Naive B cell (primary cell): ENCODE measurements at places on chromosomes 6 and 20.
A peak's percentile ranks its signal among the peaks of the same experiment; 100 is the strongest.

- DNase-seq = no peak
These were observed 756.5 kb upstream of the DEFB115 start for GRCh38 chr20:30500829-30501440.

DNA sequence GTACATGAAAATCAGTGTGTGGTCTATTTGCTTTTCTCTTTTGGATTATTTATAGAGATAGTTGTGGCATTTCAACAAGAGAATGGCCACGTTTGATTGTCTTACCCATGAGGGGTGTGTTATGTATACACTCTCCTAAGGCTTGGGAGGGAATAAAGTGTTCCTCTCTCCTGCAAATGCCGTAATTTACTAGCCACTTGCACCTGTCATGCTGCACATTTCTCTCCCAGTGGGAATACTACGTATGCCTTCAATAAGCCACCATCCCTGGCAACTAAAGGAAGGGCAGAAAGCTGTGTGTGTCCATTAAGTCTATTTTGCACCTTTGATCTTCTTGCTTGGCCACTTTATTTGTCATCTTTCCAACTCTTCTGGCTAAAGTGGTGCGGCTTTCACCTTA lies 541.2 kb downstream of the QKI start:
- DNase-seq = no peak

DNA sequence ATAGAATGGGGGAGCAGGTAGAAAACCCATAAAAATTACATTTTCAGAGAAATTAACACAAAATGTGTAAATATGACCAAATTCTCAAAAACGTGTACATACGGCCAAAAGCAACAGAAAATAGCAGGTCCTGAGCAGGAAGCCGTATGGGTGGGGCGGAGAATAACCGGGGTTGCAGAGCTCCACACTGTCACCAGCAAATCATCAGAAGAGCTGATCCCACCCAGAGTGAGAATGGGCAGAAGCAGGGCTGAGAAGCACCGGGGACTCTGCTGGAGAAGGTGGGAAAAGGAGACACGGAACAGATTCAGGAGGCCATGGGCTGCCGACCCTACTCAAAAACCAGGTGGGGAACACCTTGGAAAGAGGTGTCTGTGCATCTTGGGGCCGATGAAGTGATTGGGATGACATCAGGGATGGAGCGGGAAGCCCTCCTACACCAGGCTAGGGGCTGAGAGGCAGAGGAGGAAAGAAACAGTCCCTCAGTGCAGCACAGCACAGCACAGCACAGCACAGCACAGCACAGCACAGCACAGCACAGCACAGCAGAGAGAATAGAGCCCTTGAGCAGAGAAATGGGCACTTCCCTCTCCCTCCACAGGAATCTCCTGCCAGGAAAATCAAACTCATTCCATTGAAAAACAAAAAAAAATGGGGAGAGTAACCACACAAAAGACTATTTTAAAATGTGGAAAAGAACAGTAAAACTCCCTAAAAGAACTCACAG lies 22.3 kb downstream of the STX7 start:
- DNase-seq = no peak

DNA sequence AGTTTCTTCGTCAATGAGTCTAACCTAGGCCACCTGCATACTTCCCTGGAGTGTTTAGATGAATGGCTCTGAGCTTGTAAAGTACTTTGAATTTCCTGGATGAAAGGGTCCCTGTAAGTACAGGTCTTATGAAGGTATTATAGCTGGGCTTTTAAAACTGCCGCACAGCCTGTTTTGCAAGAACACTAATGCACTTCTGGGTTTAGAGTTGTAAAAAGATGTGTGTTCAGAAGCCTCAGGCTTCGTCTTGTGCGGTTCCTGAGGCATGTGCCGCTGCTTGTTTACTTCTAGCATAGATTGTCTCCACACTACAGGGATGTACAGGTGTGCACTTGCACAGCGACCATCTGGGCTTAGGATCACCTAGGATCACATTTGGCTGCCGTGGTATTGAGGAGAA lies 324.5 kb downstream of the SOX4 start:
- no peak for DNase-seq

DNA sequence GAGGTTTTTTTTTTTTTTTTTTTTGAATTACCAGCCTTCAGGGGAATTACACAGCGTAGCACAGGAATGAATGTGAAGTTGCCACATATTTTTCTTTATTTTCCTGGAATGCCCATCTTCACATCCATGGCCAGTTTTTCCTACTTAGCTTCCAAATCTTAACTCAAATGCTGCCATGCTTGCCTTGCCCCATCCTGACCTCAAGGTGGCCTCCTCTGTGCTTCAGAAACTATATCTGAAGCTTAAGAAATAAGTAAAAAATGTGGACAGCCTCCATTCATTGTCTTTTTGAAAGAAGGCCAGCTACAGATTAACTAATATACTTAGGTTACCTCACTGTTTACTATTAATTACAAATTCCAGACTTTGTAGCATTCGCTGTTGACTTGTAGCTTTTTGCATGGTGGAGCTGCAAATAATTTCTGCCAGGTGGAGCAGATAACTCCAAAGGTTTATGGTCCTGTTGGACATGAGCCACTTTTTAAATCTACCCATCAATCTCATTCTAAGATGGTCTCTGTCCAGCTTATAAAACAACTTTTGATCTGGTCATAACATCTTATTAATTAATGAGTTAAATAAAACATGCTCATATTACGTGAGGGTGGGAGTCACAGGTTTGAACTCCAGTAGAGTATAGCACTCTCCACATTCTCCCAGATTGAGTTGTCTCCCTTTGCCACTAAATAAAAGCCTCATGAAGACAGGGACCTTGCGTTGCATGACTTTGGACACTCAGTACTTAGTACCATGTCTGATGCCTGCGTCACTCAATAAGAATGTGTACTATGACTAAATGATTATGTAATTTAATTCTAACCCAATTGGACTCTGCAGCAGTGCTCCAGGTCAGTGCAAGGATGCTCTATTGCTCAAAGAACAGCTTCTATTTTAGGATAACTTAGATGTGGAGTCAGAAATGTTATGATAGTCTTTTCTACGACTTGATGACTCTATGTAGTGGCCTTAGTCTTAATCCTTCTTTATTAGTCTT lies 678.6 kb upstream of the CITED2 start:
- DNase-seq = no peak

DNA sequence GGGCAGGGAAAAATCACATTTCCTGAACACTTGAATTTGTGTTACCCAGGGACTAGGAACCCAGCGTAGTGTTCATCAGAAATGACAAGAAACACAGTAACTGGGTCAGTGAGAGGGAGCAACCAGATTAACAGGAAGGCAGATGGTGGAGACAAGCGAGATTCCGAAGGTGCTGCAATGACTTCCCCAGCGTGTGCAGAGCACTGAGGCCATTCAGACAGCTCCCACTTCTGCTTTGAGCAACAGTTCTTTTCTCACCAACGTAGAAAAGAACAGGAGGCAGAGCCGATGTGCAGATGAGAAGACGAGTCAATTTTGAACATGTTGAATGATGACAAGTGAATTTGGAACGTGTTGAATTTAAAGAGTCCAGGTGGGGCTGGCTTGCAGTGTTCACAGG lies 63.1 kb upstream of the IFNGR1 start:
- peak; percentile 26 for DNase-seq

DNA sequence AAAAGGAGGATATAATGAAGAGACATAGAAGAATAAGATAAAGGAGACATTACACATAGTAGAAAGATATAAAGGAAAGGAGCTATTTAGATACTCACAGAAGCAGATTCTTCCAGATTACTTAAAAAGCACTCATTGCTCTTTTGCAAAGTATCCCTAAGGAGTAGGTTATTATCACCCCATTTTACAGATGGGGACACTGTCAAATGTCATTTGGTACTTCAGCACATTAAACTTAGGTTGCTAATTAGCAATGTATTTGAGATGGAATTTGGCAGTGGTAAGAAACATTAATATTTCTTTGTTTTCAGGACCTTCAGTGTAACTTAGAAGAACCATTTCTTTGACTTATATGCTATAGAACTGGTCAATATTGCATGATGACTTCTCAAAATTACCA lies 11.9 kb upstream of the HIVEP1 start:
- no peak for DNase-seq

DNA sequence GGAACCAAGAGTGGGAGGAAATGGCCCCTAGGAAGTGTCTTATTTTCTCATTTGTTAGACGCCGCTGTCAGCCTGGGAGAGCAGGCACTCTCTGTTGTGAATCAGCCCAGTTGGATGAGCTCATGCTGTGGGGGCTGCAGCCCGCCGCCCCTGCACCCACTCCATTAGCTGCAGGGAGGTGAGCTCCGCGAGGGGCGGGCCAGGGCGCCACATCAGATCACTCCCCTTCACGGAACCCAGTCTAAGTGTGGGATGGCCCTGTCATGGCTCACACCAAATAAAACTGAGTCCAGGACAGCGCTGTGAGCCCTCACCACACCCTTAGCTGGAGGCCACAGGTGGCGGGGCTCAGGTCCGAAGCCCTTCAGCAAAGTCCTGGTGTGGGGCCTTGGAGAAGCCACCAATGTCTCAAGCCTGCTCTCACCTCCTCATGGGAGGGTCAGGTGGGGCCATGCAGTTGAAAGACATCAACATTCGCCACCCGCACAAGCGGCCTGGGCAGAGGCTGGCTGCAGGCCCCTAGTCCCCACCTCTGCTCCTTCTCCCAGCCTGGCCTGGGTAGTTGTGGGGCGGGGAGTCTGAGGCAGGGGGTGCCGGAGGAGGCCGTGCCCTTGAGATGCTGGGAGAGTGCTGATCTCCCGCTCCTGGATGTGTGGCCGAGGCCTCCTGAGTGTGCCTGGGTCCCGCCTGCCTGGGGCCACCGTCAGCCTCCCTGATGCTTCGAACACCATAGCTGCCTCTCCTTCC lies 66.2 kb upstream of the SLCO4A1 start:
- DNase-seq = no peak

DNA sequence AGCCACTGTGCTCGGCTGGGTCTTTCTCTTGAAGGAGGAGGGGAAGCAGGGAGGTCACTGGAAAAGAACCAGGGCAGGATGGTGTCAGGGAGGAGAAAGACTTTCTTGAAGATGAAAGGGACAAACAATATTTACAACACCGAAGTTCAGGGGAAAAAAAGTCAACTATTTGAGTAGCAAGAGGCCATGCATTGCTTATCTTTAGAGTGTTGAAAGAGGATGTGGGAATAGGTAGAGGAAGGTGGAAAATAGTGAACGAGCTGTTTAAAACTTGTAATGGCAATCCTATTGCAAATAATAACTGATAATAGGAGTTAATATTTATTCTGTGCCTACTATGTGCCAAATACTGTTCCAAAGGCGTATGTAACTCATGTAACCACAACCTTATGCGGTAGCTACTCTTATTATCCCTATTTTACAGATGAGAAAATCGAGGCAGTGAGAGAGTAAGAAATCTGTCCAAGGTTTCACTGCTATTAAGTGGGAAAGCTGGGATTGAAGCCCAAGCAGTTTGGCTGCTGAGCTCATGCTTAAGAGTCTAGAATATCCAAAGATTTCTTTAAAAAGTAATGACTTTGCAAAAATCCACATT lies 12.7 kb upstream of the MLIP start:
- no peak for DNase-seq

DNA sequence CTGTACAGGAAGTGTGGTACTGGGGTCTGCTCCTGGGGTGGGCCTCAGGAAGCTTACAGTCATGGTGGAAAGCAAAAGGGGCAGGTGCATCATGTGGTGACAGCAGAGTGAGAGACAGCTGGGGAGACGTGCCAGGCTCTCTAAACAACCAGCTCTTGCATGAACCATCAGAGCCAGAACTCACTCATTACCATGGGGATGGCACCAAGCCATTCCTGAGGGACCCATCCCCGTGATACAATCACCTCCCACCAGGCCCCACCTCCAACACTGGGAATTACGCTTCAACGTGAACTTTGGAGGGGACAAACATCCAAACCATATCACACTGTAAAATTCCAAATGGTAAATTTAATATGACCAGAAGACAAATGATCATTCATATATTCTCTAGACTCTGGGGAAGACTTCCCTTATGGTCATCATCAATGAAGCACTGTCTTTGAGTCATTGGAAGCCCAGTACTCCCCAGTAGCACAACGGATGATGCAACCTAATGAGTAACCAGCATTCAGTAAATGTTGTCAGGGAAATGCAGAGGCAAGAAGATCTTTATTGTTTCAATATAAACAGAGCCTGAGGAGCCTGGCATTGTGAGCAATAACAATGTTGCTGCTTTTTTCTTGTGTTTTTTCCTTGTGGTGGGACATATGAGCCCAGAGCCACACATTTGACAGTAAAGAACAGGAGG lies 48.2 kb upstream of the RALY start:
- DNase-seq = no peak

- no peak for DNase-seq
These were observed 682.8 kb downstream of the TFAP2A start for GRCh38 chr6:9732056-9732455.
